ENCODE measurements at places on chromosomes 12 and 14.

GRCh38 chr14:33206981-33207380 lies 268.3 kb downstream of the NPAS3 start:
- DNase-seq: no peak

DNA sequence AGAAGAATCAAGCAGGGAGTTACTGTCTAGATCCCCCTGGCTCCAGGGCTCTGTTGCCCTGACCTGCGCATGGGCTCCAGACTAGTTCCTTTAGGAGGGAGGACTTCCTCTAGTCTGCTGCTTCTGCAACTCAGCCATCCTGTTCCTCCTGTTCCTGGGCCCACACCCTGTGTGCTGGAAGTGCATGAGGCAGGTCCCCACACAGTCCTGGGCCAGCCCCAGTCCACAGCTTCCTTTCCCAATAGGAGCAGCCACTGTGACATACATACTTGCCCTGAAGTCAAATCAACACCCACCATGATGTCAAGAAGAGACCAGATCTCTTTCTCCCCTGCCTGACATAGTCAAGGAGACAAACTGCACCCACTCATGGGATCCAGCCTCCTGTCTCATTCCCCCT lies 1.3 kb downstream of the SDR9C7 start:
- no peak for DNase-seq

GRCh38 chr14:95667249-95667693 lies 19.0 kb upstream of the TCL1B start:
- DNase-seq: no peak

DNA sequence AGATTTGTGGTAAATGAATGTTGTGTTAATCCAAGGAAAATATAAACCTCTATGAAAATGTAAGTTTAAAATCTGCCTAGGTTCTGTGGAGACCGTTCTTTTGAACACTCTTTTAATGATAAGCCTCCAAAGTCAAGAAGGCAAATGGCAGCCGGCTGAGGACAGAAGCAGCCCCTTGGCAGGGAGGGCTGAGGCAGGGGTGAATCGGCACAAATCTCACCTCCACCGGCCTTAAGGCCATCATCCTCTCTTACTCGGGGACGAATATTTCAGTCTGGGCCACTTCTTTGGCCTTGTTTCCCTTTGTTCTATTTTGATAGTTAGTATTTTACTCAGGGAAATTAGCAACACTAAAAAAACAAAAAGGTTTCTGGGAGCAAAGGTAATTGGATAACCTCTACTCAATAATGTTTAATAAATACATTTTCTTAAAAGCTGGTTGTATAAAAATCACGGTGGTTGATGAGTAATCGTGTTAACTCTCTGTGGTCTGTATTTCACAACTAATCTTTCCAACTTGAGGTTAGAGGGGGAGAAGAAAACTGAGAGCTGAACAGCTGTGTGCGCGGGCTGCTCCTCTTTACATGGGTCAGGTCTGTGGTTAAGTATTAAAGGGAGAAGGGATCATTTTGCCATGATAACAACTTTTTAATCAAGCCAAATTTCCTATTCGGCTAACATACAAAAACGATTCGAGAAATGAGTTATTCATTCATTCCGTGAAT lies 18.6 kb downstream of the LGMN start:
- no peak for DNase-seq

DNA sequence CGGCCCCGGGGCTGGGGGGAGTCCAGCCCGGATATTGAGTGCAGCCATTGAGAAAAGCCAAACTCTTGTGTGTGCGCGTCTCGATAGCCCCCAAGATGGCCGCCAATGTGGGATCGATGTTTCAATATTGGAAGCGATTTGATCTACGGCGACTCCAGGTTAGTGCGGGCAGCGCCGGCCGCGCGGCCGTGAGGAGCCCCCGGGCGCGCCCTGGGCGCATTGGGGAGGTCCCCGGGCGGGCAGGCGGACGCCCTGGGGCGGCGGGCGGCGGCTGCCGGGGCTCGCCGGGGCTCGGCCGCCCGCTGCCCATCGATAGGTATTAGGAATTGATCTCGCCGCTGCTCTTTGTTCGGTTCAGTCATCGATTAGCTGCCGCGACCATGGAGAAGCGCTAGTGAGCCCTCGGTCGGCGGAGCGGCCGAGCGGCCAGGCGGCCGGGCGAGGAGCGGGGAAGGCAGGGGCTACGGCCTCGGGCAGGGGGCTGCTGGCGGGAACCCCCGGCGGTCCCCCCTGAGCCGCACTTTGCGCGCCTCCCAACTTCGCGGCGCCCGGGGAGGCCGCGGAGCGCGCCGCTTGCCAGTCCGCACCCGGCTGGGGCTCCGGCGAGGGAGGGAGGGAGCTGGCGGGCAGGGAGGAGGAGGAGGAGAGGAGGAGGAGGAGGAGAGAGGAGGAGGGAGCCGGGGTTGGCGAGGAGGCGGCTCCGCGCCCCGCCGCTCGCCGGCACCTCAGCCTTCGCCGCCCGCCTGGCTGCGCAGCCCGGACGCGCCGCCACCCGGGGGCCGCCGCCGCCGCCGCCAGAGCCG lies 113.9 kb upstream of the MYL2 start:
- DNase-seq: peak; percentile 15
